ENCODE measurements at places on chromosomes 12 and 14.

GRCh38 chr12:39779768-39780340 is 160.3 kb upstream of the ABCD2 start:
- no peak for DNase-seq

DNA sequence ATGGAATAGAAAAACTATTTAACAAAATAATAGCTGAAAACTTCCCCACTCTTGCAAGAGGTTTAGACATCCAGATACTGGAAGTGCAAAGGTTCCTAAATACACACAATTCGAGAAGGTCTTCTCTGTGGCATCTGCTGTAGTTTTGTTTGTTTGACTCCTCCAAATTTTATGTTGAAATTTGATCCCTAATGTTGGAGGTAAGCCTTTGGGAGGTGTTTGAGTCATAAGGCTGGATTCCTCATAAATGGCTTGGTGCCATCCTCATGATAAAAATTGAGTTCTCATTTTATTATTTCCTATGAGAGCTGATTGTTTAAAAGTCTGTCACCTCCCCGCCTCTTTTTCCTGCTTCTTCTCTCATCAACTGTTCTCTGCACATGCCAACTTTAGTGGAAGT is 182.7 kb downstream of the MYRFL start:
- DNase-seq, result no peak

GRCh38 chr14:90275458-90275814 is 19.1 kb downstream of the PSMC1 start:
- no peak for DNase-seq

DNA sequence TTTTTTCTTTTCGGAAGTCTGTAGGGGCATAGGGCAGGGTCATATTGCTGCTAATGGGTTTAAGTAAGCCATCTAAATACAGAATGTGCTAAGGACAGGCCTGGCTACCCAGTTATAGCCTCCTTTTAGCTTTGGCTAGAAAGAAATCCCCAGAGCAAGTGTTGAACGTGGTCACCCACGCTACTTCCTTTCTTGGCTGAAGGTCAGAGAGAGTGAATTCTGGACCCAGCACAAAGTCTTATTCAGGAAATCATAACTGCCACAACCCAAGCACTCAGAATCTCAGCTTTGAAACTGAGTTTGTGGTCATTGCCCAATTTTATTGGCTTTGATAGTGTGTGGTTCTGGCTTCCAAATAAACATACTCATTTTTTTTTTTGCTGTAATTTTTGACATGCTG is 542.1 kb upstream of the ATP2B1 start:
- no peak for DNase-seq

GRCh38 chr12:98754095-98754494 is 109.0 kb downstream of the APAF1 start:
- no peak for DNase-seq

DNA sequence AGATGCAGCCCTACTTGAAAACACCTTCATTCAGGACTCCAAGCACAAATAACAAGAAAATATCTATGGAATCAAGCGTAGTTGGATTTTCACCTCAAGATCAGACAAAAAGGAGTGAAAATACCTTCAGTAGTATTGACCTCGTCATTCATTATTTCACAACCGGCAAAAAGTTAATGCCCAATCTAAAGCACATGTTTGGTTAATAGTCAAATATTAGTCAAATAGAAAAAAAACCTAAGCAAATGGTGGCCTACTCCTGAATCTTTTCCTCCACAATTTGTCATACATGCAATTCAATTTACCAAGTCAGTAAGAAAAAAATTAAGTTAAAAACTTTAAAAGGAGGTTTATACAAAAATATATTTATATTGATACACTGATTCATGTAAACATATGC is 50.0 kb downstream of the SLC38A4 start:
- no peak for DNase-seq

GRCh38 chr12:2652401-2653081 is 142.2 kb upstream of the FKBP4 start:
- no peak for DNase-seq

DNA sequence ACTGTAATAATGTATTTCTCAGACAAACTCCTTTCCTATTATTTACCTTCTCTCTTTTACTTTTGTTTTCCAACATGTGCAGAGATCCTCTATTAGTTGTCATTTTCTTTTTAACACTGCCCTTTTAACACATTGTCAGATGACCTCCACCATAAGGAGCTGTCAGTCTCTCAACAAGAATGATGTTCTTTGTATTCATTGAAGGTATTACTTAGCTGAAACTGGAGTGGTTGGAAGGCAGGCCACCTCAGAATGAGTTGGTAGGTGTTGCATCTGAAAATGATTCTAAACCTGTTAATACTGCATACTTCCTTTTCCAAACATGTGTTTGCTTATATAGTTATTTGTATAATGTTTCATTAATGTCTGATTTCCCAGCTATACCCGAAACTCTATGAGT is 16.9 kb downstream of the TMEM117 start:
- no peak for DNase-seq

GRCh38 chr14:38775986-38776385 is 327.0 kb downstream of the SEC23A start:
- DNase-seq, result no peak

GRCh38 chr14:92601757-92602417 is 88.3 kb downstream of the RIN3 start:
- no peak for DNase-seq

GRCh38 chr12:121523741-121524140 is 57.1 kb downstream of the KDM2B start:
- DNase-seq, result no peak

GRCh38 chr12:51434305-51434704 is 9.7 kb downstream of the SLC4A8 start:
- DNase-seq, result no peak

DNA sequence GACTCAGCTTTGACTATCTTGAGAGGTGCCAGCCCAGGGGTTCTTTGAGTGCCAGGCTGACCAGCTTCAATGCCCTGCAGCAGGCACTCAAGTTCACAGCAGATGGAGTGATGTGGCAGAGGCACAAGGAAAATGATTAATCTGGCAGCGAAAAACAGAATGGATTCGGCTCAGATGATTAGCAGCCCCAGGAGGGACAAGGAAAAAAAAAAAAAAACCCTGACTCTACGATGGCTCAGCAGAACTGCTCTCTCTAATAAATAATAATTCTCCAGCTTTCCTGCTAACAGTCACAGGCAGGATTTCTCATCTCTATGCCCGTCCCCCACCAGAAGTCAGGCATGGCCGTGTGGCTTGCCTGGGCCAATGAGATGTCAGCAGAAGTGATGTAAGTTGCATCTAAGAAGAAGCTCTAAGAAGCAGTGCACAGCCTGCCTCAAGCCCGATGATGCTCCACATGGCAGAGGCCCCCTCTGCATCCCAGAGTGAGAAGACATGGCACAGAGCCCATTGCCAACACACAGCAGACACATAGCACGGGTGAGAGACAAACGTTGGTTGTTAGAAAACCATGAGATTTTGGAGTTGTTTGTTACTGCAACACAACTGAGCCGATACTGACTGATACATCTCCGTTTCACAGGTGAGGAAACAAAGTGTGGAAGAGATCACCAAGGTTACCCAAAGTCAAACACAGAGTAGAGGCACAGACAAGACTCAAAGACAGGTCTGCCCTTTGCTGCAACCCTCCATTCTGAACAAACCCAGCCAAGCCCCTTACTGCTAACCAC is 111.0 kb downstream of the SCARB1 start:
- no peak for DNase-seq

DNA sequence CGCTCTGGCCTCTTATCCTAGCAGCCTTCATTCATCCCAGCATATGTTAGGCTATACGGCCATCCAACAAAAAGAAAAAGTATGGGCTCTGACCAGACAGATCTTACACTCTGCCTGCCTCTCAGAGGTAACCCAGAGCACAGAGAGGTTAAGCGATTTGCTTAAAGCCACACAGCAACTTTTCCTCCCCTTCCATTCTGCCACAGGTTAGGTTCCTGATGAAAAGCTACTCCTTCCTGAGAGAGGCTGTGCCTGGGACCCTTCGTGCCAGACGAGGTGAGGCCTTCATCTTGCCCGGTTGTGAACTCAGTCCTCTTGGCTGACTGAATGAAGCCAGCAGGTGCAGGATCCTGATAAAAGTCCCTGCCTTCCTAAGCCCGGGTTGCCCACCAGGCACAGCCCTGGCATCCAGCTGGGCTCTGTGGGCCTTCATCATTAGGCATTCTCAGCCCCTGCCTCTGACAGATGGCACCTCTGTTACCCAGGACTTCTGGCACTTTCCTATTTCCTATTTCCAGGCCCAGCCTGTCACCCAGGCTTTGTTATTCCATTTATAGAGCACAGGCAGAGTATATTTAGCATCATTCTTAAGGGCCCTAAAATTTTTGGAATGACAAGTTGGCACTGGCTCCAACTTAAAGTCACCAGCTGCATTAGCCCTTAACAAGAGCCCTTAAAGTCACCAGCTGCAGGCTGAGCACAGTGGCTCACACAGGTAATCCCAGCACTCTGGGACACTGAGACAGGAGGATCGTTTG is 12.8 kb downstream of the SOAT2 start:
- no peak for DNase-seq

DNA sequence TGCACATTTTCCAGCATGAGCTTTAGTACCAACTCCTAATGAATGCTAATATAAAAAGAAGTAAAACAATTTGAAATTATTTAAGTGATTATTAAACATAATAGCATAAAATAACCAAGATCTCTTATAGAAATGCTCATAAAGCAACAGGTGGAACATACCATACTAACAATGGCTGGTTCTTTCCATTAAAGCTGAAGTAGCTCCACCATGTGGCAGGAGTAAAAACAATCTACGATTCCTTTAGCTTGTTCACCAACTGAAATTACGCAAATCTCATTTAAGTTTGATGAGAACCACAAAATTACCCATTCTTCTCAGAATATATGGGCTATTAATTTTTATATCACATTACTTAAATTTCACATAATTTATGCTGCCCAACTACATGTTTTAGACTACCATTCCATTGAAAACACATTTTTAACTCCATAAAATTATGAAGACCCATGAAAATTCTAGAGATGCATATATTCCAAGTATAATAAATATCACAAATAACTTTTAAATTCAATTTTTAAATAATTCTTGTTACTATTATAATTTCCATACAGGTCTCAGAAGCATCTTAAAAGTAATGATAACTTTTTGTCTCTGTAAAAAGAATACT is 213.6 kb downstream of the DAD1 start:
- DNase-seq, result no peak

DNA sequence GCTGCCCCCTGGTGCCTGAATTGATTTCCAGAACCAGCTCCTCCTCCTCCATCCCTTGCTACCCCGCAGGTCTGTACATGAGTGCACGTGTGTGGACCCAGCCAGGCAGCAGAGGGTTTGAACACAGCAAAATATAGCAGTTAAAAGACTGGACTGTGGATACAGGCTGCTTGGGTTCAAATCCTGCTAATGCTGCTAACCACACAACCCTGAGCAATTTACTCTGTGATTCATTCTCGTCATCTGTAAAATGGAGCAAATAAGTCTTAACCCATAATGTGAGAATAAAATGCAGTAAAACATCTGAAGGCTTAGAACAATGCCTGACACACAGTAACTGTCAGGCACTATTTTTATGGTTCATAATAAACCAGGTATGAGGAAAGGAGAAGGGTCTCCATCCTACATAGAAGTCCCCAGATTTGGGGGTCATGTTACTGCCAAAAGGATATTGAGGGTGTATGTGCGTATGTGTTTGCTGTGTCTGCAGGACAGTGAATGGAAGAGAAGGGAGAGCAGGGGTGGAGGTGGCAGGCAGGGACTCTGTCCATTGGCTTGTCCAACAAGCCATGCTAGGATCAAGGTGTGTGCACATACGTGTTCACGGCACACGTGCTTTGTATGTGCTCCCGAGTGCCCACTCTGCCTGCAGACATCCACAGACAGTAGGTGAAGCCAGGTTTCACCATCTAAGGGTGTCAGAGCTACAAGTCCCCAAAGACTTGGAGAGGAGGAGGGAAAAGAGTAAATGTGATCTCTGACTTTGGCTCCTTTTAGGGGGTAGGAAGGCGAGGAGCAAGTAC is 1.5 kb upstream of the STAT6 start:
- peak; percentile 20 for DNase-seq

DNA sequence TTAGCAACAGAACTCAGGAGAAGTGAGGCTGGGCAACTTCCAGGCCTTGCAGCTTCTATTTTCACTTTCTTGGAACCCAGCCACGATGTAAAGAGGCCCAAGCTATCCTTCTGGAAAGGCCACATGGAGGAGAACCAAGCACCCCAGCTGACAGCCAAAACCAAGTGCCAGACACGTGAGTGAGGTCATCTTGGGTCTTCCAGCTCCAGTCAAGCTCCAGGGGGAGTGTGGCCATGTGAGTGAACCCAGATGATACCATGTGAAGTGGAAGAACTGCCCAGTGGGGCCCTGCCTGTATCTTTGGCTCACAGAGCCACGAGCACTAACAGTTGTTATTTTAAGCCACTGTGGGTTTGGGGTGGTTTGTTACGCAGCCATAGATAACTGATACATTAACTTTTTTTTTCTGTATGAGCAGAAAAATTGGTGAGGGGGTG is 126.8 kb upstream of the MAP1LC3B2 start:
- no peak for DNase-seq

DNA sequence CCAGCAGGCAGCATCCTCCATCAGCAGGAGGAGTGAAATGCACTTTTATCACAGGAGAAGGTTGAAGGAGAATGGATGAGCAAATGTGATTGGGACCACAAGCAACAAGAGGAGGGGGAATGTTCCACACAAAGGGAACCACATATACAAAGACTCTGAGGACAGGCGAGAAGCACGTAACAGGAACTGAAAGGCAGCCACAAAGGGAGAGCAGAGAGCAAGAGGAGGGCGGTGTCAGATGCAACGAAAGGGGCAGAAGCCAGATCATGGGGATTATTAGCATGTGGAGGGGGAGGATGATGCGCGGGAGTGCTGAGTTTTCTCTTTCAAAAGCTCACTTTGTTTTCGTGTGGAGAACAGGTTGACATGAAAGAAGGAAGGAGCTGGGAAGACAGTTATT is 241.1 kb downstream of the SPTSSA start:
- DNase-seq, result no peak

Data from cerebellar nuclear complex (tissue), 1 donor.